ENCODE measurements at places on chromosomes 5 and 9.

- no peak for DNase-seq
Measured at GRCh38 chr9:108953983-108954574, 19.9 kb downstream of the ABITRAM start.

DNA sequence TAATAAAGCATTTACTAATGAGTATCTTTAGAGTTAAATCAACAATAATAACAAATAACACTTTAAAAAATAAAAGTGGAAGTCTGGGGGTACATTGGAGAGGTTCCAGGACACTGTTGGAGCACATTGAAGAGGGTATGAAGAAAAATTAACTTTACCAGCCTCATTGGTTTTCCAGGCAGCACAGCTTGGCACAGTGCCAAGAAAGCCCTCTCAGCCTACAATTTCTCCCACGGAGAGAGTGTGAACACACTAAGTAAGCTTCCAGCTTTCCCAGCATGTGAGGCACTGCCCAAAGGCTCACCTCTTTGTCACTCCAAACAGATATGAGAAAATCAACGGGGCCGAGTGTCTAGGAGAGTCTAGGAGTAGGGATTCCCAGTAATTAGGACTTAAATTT is 1912.8 kb upstream of the NUDT12 start:
- no peak for DNase-seq

DNA sequence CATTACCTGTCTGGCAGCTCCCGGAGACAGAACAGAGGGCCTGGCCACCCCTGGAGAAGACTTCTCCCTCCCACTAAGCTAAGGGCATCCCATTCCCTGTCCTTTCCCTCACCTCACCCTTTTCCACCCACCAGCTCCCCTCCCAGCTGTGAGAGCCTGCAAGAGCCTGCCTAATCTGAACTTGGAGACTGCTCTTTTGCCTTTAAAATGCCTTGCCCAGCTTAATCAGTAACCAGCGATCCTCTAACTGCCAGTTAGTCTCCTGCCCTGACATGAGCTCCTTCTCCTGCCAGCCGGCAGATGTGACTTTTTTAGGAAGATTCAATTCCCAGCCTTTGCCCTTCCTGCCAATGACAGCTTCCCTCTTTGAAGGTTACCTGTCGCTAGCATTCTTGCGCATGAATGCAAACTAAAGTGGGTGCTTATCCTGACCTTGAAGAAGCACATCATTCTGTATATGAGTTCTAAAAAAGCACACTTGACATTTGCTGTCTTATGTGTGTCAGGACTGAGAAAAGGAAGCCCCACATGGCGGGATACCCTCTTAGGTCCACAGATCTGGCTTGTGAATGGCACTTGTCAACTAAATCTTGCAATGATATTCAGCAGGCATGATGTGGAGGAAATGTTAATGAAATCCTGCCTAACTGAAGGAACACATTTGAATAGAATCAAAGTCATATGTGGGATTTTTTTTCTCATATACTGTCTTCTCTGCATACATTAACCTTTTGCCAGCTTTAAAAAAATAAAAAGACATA is 411.2 kb upstream of the SLC30A5 start:
- DNase-seq = no peak

- no peak for DNase-seq
Measured at GRCh38 chr9:68446836-68447235, 90.4 kb downstream of the PGM5 start.

DNA sequence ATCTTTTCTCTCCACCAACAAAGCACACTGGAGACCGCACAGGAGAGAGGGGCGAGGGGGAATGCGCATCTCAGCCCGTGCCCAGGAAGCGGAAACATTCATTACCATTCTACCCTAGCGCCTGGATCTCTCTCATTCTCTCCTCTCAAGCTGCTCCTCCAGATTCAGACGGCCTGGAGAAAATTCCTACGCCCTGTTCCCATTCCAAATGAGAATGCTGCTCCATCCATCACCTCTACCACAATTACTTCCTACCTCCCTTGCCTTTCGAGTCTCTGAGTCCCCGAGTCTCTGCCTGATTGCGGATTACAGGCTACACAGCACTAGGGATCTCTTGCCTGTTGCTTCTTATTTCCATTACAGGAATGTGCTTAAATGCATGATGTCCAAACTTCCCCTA is 6.7 kb downstream of the DDX31 start:
- no peak for DNase-seq

DNA sequence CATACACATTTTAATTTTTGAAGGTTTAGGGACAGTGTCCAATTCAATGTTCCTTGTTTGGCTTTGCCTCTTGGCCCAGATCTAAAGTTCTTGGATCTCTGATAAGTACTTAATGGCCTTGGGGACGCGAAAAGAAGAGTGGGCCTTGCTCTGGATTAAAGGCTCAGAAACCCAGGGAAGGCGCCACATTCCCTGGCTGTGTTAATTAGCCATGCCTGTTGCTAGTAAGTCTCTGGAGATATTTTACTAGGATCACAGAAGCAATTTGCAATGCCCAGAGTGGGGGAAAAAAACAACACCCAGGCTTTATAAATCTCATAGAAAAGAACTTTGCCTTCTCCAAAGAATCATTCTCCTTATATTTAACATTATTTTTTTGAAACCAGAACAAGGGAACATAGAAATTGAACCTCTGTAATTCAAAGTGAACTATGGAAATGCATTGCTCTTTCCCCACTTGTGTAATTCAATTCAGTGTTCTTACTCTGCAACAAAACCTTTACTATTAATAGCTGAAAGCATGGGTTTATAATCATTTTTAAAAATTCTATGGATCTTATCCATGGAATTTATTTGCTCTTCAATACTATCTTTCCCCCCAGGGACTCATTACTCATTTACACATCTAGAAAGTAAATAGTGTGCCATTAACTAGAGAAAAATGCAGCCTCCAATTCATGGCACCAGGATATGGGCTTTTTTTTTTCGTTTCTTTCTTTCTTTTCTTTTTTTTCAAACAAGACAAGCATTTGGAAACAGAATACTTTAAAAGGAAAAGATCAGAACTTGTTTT is 172.2 kb upstream of the ANKRD55 start:
- no peak for DNase-seq

DNA sequence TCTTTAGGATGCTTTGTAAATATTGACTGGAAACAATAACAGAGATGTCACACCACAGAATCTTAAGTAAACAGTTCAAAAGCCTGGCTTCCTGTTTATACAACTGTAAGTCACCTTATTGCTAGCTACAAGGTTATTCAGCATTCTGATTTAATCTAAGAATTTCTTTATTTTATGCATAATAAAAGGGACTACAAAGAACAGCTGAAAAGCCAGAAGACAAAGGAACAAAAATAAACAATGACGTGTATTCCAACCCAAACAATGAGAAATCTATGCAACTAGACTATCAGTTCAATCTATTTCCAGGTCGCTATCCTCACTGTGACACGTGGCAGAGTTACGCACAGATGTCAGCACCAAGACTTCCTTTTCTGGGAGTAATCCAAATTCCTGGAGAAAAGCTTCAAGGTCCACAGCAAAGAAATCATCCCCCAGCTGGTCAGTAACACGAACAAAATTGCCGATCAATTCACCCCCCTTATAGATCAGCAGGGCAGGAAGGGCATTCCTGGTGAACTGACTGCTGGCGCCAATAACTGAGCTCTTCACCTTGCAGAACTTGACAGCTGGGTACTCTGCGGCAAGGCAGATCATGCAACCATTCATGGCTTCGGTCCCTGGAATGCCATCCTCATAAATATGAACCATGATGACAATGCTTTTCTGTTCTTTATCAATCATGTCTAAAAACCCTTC is 8.4 kb downstream of the PDCL start:
- no peak for DNase-seq

DNA sequence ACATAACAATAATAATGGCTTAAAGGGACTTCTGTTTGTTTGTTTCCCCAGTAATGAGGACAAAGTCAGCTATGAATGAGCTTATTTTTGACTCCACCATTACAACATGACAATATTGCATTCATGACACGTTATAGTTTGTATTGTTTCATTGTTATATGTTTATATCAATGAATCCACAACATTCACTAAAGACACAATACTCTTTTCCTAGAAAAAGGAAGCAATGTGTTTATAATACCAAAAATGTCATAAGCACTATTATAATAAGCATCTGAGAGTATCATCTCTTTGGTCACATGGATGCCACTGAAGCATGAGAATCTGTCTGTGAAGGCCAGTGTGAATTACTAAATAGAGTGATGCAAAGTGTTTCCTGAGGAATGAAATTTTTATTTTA is 1026.9 kb upstream of the C9orf72 start:
- DNase-seq = no peak

DNA sequence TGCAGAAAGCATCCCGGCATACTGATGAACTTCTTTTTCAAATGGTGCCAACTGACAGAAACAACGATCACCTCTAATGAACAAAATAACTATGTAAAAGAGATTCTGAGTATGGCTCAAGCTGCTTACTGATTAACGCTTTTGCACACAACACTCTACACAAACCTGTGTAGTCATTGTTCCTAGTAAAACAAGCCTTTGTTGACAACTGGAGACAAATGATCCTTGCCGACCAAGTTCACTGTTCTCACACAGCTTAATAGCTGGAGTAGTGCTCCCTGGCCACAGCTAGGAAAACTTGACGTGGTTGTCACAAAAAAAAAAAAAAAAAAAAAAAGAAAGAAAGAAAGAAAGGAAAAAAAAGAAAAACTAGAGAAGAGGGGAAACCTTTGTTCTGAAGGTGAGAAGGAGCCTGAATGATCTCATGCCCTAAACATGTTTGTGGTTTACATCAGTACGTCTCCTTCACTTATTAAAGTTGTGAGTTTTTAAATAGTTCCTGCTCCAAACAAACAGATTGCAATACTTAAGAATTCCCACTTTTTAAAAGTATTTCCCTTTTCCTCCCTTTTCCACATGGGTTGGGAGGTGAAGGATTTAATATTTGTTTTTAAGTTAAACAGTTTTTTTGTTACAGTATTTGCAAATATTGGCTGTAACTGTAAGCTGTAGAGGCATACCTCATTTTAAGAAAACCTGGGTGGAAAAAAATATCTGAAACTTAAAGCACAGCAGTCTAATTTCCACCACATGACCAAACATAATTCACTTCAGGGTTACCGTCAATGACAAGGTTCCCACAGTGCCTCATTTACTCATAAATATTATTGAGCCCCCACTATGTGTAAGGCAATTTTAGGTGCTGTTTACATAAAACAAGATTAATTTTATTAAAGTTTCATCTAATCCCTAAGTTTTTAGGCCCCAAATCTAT is 63.7 kb downstream of the GLIS3 start:
- DNase-seq = no peak

DNA sequence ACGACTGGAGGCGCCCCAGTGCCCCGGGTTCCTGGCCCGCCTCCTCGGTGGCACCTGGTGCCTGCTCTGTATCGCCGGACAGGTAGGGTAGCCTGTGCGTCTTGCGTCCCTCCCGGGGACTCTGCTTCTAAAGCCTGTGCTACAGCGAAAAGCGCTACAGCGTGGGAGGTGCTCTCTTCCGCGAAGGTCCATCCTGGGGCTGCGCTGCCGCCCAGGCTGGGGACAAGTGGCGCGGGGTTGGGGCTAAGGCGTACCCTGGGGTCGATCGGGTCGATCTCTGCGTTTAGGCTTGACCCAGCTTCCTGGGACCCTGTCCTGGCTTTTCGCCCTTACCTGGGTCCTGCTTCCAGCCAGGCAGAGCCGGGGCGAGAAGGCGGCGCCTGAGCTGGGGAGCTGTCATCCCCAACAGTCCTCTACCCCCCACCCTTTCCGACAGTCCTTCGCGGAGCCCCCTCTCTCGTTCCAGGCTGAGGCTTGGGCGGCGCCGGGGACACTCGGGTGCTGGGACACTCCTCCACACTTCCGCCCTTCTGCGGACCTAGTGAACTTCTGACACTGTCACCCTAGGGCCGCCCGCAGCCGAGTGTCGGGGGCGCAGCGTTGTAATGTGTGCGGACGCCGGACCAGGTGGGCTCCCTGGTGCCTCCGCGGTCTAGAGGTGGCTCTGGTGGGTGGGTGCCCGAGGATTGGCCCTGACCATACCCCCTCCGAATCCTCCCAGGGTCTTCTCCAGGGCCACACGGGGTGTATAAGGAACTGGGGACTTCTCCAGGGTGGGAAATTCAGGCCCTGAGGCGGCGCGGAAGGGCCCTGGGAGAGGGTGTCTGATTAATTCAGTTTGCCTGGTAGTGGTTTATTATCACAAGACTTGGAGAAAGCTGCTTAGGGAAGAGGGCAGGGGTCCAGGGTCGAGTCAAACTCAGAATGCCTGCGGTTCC is 328.2 kb downstream of the SH3GL2 start:
- no peak for DNase-seq

DNA sequence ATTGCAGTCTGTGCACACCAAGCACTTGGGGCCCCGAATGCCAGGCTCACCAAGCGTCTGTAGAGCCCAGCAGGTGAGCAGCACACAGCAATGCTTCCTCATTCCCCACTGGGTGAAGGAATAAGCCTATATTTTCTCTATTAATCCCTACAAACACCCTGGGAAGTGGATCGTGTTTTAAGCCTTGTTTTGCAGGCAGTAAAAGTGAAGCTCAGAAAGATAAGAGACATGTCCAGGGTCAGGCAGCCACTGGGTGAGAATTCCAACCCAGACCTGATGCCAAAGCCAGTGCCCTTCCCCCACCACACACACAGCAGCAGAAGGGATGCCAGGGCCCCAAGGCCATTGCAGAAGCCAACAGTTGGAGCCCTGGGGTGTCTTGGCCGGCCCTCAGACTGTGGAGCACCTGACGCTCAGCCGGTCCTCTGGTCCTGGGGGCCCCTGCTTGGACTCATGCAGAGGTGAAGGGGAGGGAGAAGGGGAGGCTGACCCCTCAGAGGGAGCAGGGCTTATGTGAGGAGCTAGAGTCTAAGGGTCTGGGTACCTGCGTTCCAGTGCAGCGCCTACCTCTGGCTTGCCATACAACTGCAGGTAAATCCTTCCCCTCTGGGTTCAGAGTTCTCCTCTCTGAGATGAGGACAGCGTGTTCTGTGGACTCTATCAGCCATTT is 26.3 kb upstream of the SYNPO start:
- DNase-seq = no peak

DNA sequence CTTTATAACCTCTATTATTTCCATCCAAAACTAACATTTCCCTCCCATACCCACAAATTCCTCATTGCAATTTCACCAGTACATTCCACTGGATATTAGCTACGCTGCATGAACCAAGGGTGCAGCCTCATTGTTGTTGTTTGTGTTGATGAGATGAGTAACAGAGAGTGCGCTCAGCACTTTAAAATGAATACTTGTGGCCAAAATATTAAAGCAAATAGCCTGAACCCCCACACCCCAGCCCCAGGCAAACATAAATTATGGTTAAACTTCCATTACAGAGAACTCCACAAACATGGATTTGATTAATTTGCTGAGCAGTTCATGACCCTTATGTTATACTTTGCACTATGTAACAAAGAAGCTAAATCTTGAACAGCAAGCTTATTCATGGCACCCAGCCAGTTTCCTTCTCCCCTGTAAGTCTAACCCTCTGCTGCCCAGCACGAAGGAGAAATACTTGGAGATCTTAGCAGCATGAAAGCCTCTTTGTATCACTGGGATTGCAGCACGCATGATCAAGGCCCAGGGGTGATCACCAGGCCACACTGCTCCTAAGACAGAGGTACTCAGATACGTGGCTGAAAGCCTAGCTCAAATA is 205.0 kb downstream of the DOCK8 start:
- DNase-seq = no peak

GRCh38 chr9:107710953-107711352 is 221.4 kb upstream of the KLF4 start:
- DNase-seq = no peak

Measured in stimulated activated CD8-positive, alpha-beta memory T cell treated with anti-CD3 and anti-CD28 coated beads, Interleukin-4, amount 100 ng/mL, for 1 hour (primary cell).